ENCODE measurements at places on chromosomes 16 and 17.

DNA sequence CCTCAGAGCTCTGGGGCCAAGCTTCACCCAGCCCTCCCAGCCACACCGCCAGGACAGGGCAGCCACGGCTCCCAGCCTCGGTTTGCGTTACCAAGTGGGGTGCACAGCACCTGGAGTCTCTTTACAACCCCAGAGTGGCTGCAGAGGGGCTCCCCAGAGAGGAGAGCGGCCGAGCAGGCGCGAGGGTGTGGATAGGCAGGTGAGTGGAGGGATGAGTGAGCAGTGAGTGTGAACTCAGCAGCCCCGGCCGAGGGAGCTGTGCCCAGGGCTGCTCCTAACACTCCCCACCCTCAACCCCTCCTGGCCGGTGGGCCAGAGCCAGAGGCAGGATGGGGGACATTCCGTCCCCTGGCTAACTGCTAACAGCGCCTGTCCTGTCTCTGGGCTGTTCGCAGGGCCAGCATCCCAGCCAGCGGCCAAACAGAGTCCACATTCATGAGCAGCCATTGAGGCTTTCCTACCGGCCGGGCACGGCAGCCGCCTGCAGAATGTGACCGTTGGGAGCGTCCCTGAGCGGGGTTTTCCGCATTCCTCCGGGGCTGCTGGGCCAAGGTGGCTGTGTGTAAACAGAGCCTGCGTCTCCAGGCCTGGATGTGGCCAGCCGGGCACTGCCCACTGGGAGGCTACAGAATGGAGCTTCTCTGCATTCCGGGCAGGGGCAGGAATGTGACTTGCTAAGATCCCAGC, 5.3 kb downstream of the ZNF469 start:
- no peak for DNase-seq

GRCh38 chr16:80299416-80299815, 241.4 kb upstream of the DYNLRB2 start:
- no peak for DNase-seq

DNA sequence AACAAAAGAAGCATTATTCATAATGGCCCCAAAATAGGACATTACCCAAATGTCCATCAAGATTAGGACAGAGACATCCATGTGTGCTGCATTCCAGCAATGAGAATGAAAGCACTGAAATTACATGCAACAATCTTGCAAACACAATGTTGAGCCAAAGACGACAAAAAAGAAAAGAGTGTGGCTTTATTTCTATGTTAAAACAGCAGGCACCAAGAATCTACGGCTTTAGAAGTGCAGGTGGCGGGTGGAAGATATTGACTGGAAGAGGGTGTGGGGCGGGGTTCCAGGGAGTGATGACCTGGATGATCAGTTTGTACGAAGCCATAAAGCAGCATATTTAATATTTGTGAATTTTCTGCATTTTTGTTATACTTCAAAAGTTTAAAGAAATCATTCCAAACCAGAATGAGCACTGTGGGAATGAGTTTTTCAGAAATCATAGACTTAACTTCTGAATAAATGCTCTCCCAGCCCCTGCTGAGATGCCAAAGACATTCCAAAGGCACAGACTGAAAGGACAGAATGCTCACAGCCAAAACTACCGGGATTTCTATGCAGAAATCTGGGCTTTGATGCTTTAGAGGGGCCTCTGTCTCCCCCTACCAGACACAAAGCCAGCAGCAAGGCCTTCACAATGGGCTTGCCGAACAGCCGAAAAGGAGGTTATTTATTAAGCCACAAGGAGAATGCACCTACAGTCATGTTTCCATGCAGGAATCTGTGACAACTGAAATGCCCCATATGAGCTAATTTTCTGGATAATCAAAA, 361.6 kb downstream of the GRIN2A start:
- DNase-seq = no peak

GRCh38 chr16:75599452-75600277, 23.4 kb downstream of the ADAT1 start:
- DNase-seq = no peak

DNA sequence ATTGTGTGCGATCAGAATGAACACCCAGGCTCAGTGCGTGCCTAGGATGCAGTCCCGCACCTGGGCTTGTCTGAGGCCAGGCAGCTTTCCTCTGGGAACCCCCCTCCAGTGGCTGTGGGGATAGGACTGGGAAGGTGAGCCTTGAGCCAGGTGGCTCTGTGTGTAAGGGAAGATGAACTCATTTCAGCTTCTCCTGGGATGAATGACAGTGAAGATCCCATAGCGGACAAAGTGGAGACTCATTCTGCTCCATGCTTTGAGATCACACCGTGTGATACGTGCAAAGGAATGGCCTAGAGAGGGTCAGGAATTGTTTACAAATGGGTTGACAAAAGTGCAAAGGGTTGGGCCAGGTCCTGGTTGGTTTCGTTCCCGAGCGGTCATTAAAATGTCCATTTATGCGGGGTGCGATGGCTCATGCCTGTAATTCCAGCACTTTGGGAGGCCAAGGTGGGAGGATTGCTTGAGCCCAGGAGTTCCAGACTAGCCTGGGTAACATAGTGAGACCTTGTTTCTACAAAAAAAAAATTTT, 15.8 kb downstream of the GPRC5C start:
- no peak for DNase-seq

All from CD4-positive, CD25-positive, alpha-beta regulatory T cell (primary cell).